Stimulated activated CD8-positive, alpha-beta memory T cell treated with anti-CD3 and anti-CD28 coated beads, Interleukin-15, amount 100 ng/mL, for 48 hours (primary cell): ENCODE measurements at places on chromosomes 1 and 21.

DNA sequence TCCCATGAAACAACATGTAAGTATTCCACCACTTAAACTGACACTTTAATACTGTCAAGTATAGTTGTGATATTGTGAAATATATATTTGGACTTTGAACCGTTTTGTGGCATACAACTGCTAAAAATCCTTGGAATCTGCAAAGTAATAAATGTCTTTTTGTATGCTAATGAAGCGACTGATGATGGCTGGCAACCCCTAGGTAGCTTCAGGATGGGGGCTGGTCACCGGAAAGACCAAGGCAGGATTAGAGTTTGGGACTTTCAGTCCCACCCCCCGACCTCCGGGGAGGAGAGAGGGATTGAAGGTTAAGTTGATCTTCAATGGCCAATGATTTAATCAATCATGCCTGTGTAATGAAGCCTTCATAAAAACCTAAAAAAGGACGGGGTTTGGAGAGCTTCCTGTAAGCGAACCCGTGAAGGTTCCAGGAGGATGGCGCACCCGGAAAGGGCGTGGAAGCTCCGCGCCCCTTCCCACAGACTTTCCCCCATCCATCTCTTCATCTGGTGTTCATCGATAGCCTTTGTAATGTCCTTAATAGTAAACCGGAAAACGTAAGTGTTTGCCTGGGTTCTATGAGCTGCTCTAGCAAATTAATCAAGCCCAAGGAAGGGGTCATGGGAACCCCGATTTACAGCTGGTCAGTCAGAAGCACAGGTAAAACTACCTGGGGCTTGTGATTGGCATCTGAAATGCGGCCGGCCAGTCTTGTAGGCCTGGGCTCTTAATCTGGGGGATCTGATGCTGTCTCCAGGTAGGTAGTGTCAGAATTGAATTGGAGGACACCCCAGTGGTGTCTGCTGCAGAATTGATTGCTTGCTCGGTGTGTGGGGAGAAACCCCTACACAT lies 1.8 kb upstream of the ZNF281 start:
- no peak for DNase-seq

- no peak for DNase-seq
Measured at GRCh38 chr1:8862528-8862927, 16.0 kb downstream of the ENO1 start.

DNA sequence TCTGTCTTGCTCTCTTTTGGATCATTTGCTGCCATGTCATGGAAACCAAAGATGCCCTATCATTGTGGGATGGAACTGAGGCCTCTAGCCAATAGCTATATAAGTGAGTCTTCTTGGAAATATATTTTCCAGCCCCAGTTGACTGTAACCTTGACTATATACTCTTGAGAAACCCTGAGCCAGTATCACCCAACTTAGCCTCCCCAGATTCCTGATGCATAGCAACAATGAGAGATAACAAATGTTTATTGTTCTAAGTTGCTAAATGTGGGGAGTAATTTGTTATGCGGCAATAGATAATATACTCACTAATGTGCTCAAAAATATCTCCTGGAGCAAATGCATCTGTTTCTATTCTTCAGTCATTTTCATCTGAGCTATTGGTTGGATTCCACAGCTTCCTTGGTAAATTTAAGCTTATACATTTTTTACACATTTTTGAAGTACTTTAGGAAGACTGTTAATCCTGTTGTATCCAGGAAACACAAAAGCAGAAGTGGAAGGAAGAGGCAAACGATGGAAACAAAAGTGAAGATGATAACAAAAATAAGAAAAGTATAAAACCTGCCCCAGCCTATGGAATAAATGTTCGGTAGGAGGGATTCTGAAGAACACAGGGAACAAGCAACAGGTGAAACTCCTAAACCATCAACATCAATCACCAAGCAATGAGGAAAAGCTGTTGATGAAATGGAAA lies 6.3 kb upstream of the SRRM1 start:
- no peak for DNase-seq

DNA sequence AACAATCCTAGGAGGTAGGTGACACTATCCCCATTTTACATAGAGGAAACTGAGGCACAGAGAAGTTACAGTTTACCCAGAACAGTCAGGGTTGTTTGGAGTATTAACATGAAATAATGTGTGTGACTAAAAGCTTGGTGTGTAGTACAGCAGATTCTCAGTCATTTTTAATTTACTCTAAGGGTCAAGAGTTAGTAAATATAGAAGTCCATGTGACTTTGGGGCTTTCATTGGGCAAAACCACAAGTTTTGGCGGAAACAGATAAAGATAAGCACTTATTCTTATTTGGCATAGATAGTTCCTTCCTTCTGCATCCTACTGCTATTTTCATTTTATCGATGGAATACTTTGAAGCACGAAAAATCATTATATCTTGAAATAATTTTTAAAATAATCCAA lies 128.5 kb downstream of the DNM3 start:
- no peak for DNase-seq

DNA sequence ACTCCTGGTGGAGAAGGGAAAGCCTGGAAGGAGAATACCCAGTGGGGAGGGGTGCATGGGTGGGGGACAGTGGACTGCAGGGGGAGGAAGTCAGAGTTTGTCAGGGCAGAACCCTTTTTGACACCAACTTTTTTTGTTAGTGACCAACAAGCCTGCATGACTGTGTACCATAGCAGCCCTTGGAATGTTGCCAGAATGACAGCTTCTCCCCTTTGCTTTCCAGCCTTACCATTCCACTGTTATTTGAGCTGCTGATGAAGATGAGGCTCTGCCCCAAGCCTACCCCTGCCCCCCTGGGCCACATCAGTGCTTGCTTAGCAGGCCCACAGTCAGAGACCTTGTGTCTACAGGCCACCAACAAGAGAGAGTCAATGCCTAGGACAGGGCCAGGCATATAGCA lies 341.2 kb downstream of the HHAT start:
- DNase-seq = no peak

DNA sequence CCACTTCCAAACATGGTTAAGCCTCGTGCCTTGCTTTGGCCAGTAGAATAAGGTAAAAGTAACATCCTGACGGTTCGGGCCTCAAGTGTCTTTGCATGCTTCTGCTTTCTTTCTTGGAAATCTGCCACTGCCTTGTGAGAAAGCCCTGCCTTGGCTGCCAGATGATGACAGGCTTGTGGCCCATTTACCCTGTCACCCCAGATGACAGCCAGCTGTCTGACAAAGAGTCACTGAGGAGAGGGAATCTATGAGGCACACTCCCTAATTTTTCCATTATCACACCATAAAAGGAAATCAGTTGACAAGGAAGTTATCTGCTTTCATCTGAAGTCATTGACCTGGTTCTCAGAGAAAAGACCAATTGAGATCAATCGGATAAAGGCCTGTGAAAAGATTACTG lies 199.8 kb downstream of the USH2A start:
- no peak for DNase-seq

GRCh38 chr21:19228226-19228625 lies 824.6 kb upstream of the TMPRSS15 start:
- no peak for DNase-seq

- DNase-seq = no peak
Measured at GRCh38 chr1:2610036-2610959, 22.5 kb downstream of the MMEL1 start.

GRCh38 chr1:111417755-111418154 lies 9.8 kb downstream of the OVGP1 start:
- no peak for DNase-seq

- DNase-seq = no peak
Measured at GRCh38 chr1:236819856-236820255, 24.8 kb downstream of the MTR start.

DNA sequence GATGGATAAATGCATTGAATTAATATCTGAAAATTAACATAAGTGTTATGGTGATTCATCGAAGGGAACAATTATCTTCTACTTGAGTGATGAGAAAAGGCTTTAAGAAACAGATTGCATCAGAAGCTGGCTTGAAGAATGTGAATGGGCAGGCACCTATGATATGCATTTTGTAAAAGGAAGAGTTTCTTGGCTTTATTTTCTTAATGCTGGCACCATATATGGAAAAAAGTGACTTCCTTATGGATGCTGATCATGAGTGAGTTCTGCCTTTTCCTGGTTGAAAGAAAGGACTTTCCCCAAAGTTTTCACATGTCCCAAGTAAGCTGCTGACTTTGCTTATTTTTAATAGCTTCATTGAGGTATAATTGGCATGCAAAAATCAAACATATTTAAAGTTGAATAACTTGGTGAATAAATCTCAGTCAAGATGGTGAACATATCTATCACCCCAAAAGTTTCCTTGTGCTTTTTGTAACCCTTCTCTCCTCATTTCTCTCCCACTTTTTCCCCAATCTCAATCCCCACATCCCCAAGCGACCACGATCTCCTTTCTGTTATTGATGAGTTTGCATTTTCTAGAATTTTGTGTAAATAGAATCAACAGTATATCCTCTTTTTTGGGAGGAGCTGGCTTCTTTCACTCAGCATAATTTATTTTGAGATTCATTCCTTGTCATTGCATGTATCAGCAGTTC lies 74.2 kb downstream of the SPATA46 start:
- no peak for DNase-seq
